ENCODE measurements at places on chromosomes 1 and 21. TPM values are rescaled to one million over a fixed set of nuclear protein-coding genes. Genes with fewer than 3 reads are reported as not detected.

DNA sequence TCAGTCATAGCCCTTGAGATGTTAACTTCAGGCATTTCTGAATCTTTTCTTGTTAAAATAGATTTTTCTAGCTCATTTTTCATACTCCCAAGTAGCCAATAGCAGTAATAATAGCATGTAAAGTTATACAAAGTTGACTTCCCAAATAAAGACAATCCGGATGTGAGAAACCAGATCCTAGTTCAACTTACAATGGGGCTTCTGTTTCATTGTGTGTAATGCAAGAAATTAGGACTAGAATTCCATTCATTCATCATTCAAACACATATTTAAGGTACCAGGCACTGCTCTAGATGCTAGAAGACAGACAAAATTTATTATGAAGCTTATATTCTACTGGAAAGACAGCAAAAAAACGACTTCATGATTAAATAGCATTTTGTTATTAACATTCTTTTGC, 240.3 kb downstream of the OLFM3 start:
- no peak overlapping the region for H3K27ac ChIP-seq
- no peaks in the 10 kb centered on the region for H3K4me1 ChIP-seq
- no peak overlapping the region for H3K4me3 ChIP-seq
- H3K27me3 ChIP-seq: no peaks in the 10 kb centered on the region

DNA sequence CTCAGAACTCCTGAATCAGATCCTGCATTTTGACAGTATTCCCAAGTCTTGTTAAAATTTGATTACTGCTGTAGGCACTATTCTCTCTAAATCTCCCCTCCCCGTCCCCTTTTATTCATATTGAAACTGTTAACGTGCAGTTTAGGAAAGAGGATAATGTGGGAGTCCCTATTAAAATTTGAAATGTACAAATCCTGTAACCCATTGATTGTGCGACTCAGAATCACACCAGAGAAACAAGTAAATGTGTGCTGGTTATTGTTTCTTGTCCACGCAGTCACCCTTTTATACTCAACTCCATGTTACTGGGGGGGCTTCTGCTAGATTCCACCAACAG, 584 bp upstream of the LTN1 start:
- no peaks in the 10 kb centered on the region for H3K36me3 ChIP-seq
- H3K4me3 ChIP-seq: peak overlapping the region; percentile 99
- H3K27me3 ChIP-seq: no peaks in the 10 kb centered on the region

- no peak for DNase-seq
- H3K4me1 ChIP-seq: no peaks in the 10 kb centered on the region
- H3K4me3 ChIP-seq: no peak overlapping the region
- H3K27me3 ChIP-seq: no peaks in the 10 kb centered on the region
- no peak overlapping the region for H3K27ac ChIP-seq
- no peaks in the 10 kb centered on the region for H3K36me3 ChIP-seq
Observed at GRCh38 chr21:20882462-20883407, 115.5 kb upstream of the NCAM2 start.

DNA sequence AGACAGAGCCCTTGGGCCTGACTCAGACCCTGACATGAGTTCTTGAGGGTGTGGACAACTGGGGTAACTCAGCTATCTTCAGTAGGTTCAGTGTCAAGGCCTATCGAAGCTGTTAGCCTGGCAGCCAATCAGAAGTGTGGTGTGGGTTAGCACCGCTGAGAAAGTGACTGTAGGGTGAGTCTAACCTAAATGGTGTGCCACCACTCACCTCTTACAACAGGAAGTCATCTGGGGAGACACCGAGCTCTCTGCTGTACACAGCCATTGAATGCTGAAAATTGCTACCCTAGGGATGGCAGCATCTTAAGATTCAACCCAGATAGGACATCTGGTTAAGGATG, 44.6 kb downstream of the RASSF5 start:
- H3K27me3 ChIP-seq: no peaks in the 10 kb centered on the region
- no peak for DNase-seq
- H3K4me3 ChIP-seq: no peak overlapping the region
- H3K27ac ChIP-seq: no peak overlapping the region
- peaks cover 19% of the 10 kb centered on the region for H3K4me1 ChIP-seq
- H3K36me3 ChIP-seq: no peaks in the 10 kb centered on the region

- no peak for DNase-seq
- no peaks in the 10 kb centered on the region for H3K4me1 ChIP-seq
- no peaks in the 10 kb centered on the region for H3K27me3 ChIP-seq
- no peaks in the 10 kb centered on the region for H3K36me3 ChIP-seq
- H3K4me3 ChIP-seq: no peak overlapping the region
Observed at GRCh38 chr1:163744301-163744887, 422.6 kb downstream of the NUF2 start.

GRCh38 chr1:92447033-92447681, 39.6 kb downstream of the GFI1 start:
- H3K27ac ChIP-seq: no peak overlapping the region
- H3K4me3 ChIP-seq: no peak overlapping the region
- H3K4me1 ChIP-seq: peaks cover 5% of the 10 kb centered on the region
- no peaks in the 10 kb centered on the region for H3K27me3 ChIP-seq
- no peaks in the 10 kb centered on the region for H3K36me3 ChIP-seq

DNA sequence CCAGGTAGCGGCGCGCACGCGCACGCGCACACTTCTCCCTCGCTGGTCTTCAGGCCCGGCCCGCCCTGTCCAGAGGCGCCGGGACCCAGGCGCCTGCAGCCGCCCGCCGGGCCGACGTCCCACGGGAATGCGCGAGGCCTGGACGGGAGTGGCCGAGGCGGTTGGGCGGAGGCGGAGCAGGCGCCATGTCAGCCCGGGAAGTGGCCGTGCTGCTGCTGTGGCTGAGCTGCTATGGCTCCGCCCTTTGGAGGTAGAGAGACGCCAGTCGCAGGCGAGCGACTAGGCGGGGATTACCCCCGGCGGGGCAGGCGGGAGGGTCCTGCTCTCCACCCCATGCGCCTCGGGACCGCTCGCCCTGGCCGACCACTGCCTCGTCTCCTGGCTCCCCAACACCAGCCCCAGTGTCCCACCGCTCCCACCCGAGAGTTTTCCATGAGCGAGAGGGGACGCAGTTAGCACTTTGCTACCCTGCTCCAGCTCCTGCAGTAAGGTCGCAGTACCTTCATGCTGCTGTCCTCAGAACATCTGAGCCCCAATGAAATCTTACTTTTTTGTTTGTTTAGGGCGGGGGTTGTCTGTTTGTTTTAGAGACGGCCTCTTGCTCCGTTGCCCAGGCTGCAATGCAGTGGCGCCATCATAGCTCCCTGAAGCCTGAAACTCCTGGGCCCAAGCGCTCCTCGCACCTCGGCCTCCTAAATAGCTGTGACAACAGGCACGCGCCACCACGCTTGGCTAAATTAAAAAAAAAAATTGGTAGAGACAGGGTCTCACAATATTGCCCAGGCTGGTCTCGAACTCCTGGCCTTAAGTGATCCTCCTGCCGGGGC, at the start of gene CATSPERE:
CATSPERE (plus strand) TSS at position 29 of the 827 bp plus-strand sequence; CDS start at position 186, 157 bp downstream.
- DNase-seq: peak; percentile 95
- H3K4me1 ChIP-seq: peaks cover 15% of the 10 kb centered on the region
- H3K27me3 ChIP-seq: no peaks in the 10 kb centered on the region
- peak within 1 kb of the TSS; percentile 95 for H3K27ac ChIP-seq

DNA sequence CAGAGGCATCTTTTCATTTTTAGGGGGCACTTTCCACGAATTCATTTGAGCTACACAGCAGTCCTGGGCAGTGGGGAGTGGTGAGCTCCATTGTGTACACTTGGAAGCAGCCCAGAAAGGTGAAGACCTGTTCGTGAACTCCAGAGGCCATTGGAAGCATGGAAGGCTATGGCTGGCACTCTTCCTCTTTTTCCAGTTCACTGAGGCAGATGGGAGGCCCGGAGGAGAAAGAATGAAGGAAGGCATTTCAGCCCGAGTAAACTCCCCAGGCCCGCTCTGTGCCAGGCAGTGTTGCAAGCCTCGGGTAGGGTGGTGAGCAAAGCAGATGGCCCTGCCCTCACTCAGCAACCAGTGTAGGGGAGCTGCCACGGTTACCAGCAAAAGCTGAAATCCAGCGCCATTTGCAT, 673 bp upstream of the DHCR24 start:
- H3K27ac ChIP-seq: no peak overlapping the region
- H3K36me3 ChIP-seq: no peaks in the 10 kb centered on the region
- peak overlapping the region; percentile 69 for H3K4me3 ChIP-seq
- peaks cover 20% of the 10 kb centered on the region for H3K4me1 ChIP-seq
- no peaks in the 10 kb centered on the region for H3K27me3 ChIP-seq

GRCh38 chr1:32184650-32185049, 5.2 kb downstream of the TXLNA start:
- H3K4me1 ChIP-seq: peaks cover 45% of the 10 kb centered on the region
- H3K36me3 ChIP-seq: peaks cover 84% of the 10 kb centered on the region
- H3K27me3 ChIP-seq: no peaks in the 10 kb centered on the region
- no peak overlapping the region for H3K4me3 ChIP-seq
- no peak for DNase-seq

DNA sequence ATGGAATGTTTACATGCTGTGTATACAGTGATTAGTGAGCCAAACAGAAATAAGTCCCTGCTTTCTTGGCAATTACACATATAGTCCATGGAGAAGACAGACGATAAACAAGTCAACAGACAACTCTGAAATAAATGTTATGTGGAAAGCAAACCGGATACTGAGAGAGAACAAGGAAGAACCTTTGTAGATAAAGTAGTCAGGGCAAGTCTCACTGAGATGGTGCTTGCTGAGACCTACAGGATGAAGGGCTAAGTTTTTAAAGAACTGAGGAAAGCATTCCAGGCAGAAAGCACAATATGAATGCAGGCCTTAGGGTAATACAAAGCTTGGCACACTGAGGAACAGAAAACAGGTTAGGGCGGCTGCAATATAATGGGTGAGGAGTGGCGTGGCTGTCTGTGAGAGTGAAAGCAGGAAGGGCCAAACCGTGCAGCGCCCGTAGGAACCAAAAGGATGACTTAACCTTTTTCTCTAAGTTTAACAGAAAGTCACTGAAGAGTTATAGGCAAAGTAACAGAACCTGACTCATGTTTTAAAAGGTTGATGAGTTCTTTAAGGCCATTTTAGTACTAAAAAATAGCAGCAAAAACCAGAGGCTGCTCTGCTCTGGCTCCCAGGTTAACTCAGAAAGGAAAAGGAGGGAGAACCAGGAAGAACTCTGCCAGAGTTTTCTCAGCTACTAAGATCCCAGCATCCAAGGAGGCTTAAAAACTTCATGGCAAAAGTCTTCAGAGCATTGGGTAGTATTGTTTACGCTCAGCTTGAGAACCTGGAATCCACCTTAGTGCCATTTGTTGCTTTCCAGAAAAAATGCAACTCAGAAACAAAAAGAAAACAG, 8.7 kb upstream of the TTF2 start:
- peak overlapping the region; percentile 7 for H3K4me3 ChIP-seq
- H3K36me3 ChIP-seq: no peaks in the 10 kb centered on the region
- DNase-seq: no peak
- no peaks in the 10 kb centered on the region for H3K27me3 ChIP-seq

DNA sequence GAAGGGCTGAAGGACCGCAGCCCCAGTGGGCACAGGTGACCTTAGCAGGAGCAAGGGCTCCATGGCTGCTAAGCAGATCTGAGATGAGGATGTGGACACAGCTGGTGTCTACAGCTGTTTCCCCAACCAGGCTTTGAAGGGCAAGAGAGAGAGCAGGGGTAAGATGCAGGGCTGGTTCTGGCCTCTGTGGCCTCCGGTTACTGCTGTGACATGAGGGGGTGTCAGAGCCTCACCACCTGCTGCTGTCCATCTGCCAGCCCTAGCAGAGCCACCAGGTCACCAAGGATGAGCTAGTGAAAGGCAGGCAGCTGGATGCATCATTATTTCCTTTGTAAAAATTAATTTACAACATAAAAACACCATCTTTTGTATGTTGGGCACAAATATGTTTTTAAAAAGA, 33.4 kb downstream of the OBSCN start:
- peak; percentile 77 for DNase-seq
- no peaks in the 10 kb centered on the region for H3K27me3 ChIP-seq
- H3K4me3 ChIP-seq: no peak overlapping the region
- no peaks in the 10 kb centered on the region for H3K36me3 ChIP-seq
- no peak overlapping the region for H3K27ac ChIP-seq

GRCh38 chr1:248788327-248788726, 32.8 kb upstream of the LYPD8 start:
- H3K4me3 ChIP-seq: no peak overlapping the region
- no peaks in the 10 kb centered on the region for H3K4me1 ChIP-seq
- no peak overlapping the region for H3K27ac ChIP-seq
- no peaks in the 10 kb centered on the region for H3K36me3 ChIP-seq
- peak; percentile 37 for DNase-seq

GRCh38 chr1:50502147-50502546, 78.9 kb upstream of the DMRTA2 start:
- no peak overlapping the region for H3K27ac ChIP-seq
- no peaks in the 10 kb centered on the region for H3K27me3 ChIP-seq
- H3K4me1 ChIP-seq: no peaks in the 10 kb centered on the region
- peaks cover 5% of the 10 kb centered on the region for H3K36me3 ChIP-seq
- DNase-seq: no peak

DNA sequence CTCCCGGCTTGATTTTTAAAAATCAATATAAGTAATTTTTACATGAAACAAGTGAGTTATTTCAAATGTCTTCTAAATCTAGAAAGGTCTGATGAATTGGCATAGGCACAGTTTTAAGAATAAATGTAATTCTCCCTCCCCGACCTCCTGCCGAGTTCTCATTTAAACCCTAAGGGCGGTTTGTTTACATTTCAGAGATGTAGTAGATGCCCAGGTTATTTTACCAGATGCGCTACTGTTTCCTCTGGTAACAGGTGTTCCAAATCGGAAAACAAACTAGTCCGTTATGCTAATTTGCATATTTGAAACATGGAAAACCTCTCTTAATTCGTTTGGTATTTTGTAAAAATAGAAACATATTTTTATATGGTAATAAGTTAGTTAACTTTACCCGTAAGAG, 53.8 kb upstream of the CFAP126 start:
- no peaks in the 10 kb centered on the region for H3K27me3 ChIP-seq
- H3K4me1 ChIP-seq: no peaks in the 10 kb centered on the region
- peak overlapping the region; percentile 28 for H3K4me3 ChIP-seq
- DNase-seq: no peak
- no peaks in the 10 kb centered on the region for H3K36me3 ChIP-seq
- H3K27ac ChIP-seq: no peak overlapping the region

DNA sequence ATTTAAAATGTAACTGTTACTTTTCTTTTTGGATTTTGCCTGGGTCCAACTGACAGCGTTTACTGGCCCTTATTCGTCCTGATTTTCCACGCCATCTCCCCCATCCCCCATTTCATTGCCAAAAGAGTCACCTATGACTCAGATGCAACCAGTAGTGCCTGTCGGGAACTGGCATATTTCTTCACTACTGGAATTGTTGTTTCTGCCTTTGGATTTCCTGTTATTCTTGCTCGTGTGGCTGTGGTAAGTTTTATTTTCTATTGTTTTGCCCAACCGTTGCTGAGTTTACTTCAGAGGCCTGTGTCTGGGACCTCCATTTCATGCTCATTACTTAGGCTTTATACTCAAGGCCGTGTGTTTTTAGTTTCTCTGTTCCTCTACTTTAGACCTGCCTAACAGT, 9.3 kb downstream of the LEPR start:
- DNase-seq: no peak
- peaks cover 65% of the 10 kb centered on the region for H3K36me3 ChIP-seq
- no peaks in the 10 kb centered on the region for H3K27me3 ChIP-seq
- H3K27ac ChIP-seq: peak overlapping the region; percentile 64
- peaks cover 34% of the 10 kb centered on the region for H3K4me1 ChIP-seq

GRCh38 chr1:16442265-16442664, 1.7 kb downstream of the NECAP2 start:
- peaks cover 36% of the 10 kb centered on the region for H3K36me3 ChIP-seq
- H3K4me1 ChIP-seq: peaks cover 42% of the 10 kb centered on the region

Gene SPRR3
- 1.6 TPM for total RNA-seq

Gene FHL3
- total RNA-seq: 44.3 TPM

Gene TRPM2
- total RNA-seq: 3.5 TPM

Gene NMNAT2
- 2.0 TPM for total RNA-seq

Gene CTSS
- total RNA-seq: 40.9 TPM

Gene CHI3L1
- total RNA-seq: 1.7 TPM

Gene GJB5
- not detected for total RNA-seq

Gene ANGPTL3
- total RNA-seq: not detected

Gene OR2T11
- total RNA-seq: not detected

Gene HPCA
- not detected for total RNA-seq

Gene CLCNKB
- not detected for total RNA-seq

Measured in esophagus muscularis mucosa (tissue), 4 donors.